ENCODE measurements at places on chromosomes 11 and 22. TPM values are rescaled to one million over a fixed set of nuclear protein-coding genes. Genes with fewer than 3 reads are reported as not detected.

DNA sequence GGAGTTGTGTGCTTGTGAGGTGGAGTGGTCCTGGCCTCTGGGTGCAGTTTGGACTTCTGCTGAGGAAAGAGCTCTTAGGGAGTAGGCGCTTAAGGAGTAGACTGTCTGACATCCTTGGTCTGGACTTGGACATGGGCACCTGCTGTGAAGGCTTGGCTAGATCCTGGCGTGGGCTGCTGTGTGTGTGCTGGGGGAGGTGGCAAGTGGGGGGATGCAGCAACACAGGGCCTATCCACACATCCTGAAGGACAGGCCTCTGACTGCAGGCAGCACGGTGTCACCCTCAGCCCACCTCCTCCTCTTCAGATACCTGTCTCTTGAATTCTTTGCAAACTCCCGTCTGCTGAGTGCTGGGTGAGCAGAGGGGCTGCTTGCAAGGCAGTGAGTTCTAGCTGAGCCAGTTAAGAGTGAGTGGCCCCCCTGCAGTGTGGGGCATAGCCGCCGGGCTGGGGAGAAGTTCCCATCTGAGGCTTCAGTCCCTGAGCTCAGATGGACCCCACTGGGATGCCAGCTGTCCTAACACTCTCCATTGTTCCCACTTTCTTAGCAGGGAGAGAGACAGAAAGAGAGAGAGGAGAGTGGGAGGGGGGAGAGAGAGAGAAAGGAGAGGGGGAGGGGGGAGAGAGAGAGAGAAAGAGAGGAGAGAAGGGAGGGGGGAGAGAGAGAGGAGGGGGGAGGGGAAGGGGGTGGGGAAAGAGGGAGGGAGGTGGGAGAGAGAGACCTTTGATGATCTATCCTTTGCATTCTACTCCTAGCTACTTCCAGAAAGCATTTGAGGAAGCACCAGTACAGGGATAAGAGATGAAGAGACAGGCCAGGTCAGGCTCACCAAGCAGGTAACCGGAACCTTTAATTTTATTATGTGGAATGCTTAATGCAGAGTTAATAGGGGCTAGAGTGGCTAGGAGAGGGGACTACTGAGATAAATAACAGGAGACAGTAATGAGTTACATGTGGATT is 12.6 kb downstream of the SOX10 start:
- peak; percentile 22 for ATAC-seq

DNA sequence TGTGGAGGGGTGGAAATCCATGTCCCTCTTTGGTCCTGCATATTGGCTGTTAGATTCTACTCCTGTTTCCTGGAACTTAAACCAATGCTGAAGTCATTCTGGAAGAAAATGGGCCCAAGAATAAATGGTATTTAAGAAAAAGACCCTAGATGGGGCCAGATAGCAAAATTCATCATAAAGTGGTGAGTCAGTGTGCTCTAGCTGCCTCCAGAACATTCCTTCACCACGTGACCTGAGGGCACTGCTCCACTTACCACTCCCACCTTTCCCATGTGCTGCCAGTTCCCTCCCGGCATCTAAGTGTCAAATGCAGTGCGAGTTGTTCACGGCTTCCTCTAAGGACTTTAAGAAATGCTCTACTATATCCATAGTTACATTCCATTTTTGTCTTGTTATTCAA is 30.9 kb upstream of the NAP1L4 start:
- ATAC-seq = no peak

DNA sequence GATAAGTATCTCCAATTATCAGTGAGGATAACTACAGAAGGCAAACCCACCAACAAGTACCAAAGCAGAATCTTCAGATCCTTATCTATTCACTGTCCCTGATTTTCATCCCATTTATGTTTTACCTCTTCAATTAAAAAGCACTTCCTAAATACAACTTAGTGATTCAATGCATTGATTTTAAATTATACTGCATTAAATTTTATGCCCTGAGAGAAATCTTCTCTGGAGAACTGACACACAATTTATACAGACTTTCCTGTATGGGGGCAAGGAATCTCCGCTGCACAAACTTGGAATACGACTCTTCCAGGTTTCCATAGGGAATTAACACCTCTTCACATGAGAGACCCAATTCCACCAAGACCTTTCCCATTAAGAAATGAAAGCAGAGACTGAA is at the start of gene OR10A3:
Gene OR10A3, minus strand, starts transcription at position 101 of the 400 bp plus-strand sequence. CDS start 2,188 bp downstream, outside the sequence.
- no peak for ATAC-seq

DNA sequence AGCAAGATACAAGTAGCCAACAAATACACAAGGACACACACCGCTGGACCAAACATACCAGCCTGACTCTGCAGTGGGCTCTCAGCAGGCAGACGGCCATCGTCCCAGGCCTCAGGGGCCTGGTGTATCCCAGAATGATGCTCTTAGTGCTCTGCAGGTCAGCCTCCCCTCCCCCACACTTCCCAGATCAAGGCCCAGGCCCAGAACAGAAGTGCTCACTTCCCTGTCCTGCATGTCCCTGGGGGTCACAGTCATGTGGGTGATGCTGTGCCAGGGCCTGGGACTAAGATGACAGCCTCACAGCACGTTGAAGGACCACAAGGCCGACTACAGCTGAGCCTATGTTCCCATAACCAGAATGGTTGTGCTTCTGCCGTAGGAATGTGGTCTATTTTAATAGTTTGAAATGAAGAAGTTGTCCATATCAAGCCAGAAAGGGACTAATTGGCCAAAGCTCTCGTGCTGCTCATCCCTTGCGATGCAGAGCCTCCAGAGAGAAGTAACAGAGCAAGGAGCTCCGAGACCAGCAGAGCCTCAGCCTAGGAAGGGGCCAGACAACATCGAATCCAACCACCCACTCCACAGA is 48.6 kb downstream of the GAB4 start:
- ATAC-seq = no peak

GRCh38 chr11:748007-748359 is 719 bp downstream of the TALDO1 start:
- ATAC-seq = no peak

DNA sequence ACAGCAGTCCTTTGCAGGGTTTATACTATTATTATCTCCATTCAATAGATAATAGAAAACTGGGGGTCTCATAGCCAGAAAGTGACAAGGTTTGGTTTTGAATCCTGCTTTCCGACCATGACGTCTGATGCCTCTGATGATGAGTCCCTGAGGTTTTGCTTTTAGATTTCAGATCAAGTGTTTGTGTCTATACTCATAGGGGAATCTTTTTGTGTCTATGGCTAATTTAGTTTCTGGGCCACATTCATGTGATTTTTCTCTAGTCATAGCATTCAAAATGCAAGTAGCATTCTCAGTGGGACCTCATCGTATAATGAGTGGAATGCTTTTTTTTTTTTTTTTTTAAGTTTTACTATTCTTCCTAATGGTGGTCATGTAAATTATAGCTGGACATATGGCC is 72.9 kb downstream of the TNRC6B start:
- no peak for ATAC-seq

DNA sequence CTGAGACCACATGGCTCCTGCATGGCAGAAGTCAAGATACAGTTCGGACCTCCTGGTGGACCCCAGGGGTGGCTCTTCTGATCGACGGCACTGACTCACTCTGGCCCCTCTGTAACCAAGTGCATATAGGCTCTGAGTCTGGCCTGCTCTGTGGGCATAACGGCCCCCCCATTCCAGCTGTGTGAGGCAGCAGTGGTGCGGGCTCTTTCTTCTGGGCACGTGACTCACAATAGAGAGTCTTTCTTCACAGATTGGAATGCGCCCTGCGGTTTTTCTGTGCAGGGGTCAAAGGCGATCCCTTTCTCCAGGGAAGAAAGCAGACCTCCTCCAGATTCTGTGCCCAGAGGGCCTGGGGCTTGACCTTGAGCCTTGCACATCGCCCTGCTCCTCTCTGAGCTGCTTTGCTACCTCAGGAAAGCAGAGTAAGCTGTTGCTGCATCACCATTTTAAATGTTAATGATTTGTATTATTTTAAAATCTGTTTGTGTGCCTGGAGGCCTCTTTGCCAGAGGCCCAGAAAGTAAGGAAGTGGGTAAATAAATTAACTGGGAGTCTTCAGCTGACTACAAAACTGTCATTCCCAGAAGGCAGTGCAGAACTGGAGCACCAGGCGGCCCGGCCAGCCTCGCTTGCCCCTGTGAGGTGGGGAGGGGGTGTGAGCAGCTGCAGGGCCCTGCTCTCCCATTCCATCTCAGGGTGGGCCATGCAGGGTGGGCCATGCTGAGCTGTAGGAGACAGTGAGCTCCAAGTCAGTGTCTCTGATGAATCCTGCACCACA is 199.0 kb downstream of the GRIK4 start:
- ATAC-seq = peak; percentile 81

GRCh38 chr11:10608584-10608983 is 40.1 kb upstream of the LYVE1 start:
- ATAC-seq = no peak

DNA sequence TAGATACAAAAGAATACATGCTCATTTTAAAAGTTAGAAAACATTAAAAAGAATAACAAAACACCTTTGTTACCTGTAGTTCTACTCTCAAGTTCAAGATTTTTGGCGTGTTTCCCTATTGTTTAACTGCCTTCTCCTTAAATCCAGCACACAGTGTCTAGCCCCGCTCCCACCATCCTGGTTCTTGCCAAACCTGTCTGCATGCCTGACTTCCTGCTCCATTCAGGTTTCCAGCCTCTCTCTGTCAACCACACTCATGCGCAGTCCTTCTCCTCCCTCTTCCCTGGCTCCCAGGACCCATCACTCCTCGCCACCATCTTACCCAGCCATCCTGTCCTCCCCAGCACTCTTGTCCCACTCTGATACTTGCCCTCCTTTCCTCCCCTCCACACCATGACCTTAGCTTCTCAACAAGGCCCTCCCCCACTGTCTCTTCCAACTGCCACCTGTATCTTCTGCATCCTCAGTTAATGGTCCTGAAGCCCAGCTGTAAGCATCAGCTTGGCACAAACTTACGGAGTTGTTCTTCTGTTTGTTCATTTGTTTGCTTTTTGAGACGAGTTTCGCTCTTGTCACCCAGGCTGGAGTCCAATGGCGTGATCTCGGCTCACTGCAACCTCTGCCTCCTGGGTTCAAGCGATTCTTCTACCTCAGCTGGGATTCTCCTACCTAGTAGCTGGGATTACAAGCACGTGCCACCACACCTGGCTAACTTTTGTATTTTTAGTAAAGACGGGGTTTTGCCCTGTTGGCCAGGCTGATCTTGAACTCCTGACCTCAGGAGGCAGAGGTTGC is 7.5 kb upstream of the MYH9 start:
- no peak for ATAC-seq

- no peak for ATAC-seq
Measured at GRCh38 chr11:82995235-82995634, 76.5 kb downstream of the RAB30 start.

DNA sequence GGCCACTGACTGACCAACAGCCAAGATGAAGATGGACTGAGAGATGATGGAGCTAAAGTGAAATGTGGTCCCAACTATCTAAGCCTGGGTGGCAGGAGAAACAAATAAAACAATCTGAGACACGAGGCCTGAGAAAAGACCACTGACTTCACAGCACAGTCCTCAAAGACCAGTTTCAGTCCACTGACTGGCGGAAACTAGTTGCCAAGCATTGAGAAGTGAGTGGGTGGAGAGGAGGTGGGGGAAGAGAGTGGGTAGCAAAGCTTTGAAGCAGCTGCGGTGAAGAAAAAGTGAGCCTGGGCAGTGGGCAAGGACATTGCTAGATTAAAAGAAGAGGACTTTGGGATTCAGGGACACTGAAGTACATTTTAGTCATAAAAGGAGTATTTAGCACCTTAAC is 1.9 kb downstream of the MS4A1 start:
- no peak for ATAC-seq

- no peak for ATAC-seq
Measured at GRCh38 chr11:93689240-93689639, 27.8 kb downstream of the CEP295 start.

DNA sequence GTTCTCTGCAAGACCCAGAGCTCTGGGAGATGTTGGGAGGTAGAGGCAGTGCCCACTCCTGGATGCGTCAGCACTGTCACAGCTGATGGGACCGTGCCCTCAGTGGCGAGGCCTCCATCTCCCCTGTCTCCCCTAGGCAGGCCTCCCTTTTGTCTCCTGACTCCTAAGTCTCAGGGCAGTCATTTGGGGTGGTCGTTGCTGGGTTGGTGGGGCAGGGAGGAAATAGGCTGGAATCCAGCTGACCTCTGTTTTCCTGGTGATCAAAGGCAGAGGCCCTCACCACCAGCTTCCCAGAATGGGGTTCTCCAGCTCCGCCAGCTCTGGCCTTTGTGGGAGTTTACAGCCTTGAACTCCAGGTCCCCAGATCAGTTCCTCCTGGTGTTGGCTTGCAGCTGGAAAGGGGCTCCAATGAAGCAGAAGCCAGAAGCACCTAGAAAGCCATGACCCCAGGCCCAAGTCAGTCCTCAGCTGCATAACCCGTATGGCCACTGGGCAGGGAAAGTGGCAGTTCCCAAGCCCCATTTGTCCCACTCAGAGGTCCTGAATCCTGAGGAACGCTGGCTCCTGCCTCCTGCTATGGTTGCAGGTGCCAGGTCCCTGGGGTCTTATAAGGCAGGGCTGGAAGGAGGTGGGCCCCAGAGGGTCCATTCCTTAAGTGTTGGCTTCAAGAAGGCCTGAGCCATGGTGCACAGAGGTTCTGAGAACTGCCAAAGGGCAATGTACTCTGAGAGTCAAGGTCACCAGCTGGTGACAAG is 7.3 kb upstream of the FXYD2 start:
- ATAC-seq = no peak

- ATAC-seq = no peak
Measured at GRCh38 chr11:117781627-117782026, 15.4 kb downstream of the DSCAML1 start.

- no peak for ATAC-seq
Measured at GRCh38 chr11:83392556-83392955, 106.4 kb upstream of the CCDC90B start.

DNA sequence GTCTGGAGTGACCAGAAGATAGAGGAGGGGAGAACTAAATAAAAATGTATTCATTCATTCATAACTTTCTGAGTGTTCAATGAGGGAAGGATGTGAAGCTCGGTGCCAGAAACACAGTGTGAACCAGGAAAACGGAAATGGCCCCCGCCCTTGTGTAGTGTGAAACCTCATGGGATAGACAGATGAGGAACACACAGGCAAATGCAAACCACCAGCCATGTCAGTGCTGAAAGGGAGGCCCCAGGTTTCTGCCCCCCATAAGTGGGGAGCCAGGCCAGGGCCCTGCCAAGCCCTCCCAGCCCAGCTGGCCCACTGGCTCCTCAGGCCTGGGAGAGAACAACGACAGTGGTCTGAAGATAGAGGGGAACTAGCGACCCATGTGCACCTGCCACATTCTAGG is 30.5 kb downstream of the LARGE1 start:
- ATAC-seq = no peak

ZNF280B gene
- 0.47 TPM for total RNA-seq

PRCP gene
- total RNA-seq = 62.2 TPM

HORMAD2 gene
- total RNA-seq = not detected

YPEL4 gene
- total RNA-seq = 1.5 TPM

GSTT2 gene
- total RNA-seq = not detected

All from gastroesophageal sphincter (tissue), 4 donors.